ENCODE measurements at places on chromosomes 7 and 10. TPM values are rescaled to one million over a fixed set of nuclear protein-coding genes. Genes with fewer than 3 reads are reported as not detected.

CDC123 gene
- total RNA-seq, result 130 TPM

TMEM176B gene
- total RNA-seq, result not detected

NRP1 gene
- 2.0 TPM for total RNA-seq

DNA sequence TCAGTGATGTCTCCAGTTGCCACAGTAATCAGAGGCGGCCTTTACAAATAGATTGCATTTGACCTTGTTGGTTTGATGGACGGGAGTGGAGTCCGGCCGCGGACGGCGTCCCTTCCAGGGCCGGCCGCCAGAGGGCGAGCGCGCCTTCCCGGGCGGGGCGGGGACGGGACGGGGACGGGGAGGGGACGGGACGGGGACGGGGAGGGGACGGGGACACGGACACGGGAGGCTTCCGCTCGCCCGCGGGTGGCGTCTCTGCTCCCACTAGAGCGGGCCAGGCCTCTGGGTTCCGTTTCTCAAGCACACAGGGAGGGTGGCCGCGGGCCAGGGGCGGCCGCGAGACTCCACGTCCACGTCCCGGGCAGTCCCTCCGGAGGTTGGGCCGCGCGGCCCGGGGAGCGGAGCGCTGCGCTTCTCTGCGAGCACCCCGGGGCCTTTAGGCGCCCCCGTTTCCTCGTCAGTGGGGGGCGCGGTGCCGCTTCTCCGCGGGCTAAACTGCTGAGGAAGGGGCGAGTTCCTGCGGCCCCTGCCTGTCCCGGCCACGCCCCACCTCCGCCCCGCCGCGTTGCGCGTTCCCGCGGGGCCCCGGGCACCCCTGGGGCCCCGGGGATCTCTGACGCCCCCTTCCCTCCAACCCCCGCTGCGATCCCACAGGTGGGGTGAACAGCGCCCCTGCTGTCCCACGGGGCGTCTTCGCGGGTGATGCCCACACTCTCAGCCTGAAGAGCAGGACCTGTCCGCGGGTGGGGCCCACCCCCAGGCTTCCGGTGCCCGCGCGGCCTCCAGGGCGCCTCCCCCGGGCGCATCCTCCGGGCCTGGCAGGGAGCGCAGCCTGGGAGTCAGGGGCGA lies 84.2 kb upstream of the MKI67 start:
- H3K4me1 ChIP-seq, result peaks cover 10% of the 10 kb centered on the region
- peak overlapping the region; percentile 60 for H3K4me3 ChIP-seq
- H3K36me3 ChIP-seq, result no peaks in the 10 kb centered on the region
- peak overlapping the region; percentile 51 for H3K27ac ChIP-seq
- peaks cover 14% of the 10 kb centered on the region for H3K27me3 ChIP-seq

GRCh38 chr7:151756076-151756731 lies 120.7 kb downstream of the PRKAG2 start:
- peaks cover 23% of the 10 kb centered on the region for H3K4me1 ChIP-seq
- peak overlapping the region; percentile 48 for H3K4me3 ChIP-seq
- H3K27me3 ChIP-seq, result no peaks in the 10 kb centered on the region

DNA sequence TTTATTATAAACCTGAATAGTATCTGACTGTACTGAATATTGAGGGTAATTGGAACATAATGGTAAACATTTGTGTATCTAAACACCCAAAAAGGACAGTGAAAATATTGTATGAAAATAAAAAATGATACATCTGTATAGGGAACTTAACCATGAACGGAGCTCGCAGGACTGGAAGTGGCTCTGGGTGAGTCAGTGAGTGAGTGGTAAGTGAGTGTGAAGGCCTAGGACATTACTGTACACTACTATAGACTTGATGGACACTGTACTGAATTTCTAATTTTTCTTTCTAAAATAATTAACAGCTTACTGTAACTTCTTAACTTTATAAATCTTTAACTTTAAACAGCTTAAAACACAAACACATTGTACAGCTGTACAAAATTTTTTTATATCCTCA lies 454.5 kb upstream of the FZD8 start:
- no peak overlapping the region for H3K4me3 ChIP-seq
- no peaks in the 10 kb centered on the region for H3K36me3 ChIP-seq
- H3K27ac ChIP-seq, result no peak overlapping the region
- H3K27me3 ChIP-seq, result no peaks in the 10 kb centered on the region
- DNase-seq, result no peak

DNA sequence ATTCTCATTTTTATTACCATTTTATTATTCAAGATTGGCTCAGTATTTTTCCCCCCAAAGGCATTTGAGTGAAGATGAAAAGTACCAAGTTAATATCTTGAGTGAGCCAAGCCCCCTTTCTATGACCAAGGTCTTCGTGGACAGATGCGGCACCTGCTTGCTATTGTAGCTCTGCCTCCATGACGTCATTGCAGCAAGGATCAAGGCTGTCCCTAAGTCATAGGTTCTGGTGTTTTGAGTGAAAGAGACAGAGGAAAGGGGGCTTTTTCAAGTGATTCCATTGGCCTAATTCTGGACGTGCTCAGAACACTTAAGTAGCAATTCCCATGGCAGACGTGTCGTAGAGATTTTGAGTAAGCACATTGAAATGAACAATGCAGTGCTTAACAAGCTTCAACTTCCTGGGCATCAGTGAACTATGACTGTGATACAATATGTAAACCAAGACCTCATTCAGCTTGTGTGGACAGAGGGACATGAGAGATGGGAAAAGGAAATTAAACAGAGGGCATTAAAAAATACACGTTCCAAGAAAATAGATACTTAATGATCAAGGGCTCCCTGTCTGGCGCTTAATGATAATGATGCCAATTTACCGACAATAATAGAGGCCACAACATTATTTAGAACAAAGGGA lies 248.7 kb upstream of the NPVF start:
- DNase-seq, result no peak
- H3K4me3 ChIP-seq, result no peak overlapping the region
- H3K27ac ChIP-seq, result no peak overlapping the region
- H3K4me1 ChIP-seq, result no peaks in the 10 kb centered on the region

DNA sequence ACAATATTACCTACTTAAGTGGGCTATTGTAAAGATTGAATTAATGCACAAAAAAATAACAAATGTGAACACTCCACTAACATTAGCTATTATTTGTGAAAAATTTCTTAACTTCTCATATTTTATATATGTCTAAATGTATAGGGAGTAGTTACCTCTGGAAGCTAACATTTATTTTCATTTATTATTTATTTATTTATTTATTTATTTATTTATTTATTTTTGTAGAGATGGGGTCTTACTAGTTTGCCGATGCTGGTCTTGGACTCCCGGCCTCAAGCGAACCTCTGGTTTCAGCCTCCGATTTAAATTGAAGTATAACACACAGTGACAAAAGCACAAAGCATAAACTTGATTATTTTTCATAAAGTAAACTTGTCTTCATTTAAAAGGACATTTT lies 5.1 kb upstream of the SPOCK2 start:
- no peak overlapping the region for H3K4me3 ChIP-seq
- no peak overlapping the region for H3K27ac ChIP-seq

DNA sequence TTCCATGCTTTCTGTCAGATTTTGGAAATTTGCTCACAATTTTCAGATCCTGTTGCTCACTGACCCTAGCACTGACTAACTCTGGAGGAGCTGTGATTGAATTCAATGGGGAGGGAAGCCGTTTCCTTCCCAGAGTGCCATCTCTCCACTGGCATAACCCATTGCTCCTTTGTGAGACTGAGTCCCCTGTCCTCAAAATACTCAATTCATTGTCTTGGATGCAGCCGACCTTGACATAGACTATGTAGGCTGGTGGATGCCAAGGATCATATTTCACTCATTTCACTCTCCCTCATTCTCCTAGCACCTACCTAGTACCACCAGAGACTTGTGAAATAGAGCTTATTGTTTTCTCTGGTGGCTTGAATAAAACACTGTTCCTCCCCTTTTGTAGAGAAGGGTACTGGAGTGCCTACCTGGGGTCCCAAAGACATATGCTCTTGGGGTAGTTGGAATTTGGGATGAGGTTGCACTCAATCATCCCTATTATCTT lies 511.3 kb upstream of the ZMIZ1 start:
- peaks cover 17% of the 10 kb centered on the region for H3K27me3 ChIP-seq
- H3K27ac ChIP-seq, result no peak overlapping the region
- no peaks in the 10 kb centered on the region for H3K4me1 ChIP-seq
- H3K4me3 ChIP-seq, result no peak overlapping the region
- DNase-seq, result no peak

GRCh38 chr7:82080254-82080927 lies 310.5 kb upstream of the HGF start:
- H3K27ac ChIP-seq, result no peak overlapping the region
- H3K27me3 ChIP-seq, result no peaks in the 10 kb centered on the region
- no peak overlapping the region for H3K4me3 ChIP-seq
- DNase-seq, result no peak
- no peaks in the 10 kb centered on the region for H3K4me1 ChIP-seq
- no peaks in the 10 kb centered on the region for H3K36me3 ChIP-seq

DNA sequence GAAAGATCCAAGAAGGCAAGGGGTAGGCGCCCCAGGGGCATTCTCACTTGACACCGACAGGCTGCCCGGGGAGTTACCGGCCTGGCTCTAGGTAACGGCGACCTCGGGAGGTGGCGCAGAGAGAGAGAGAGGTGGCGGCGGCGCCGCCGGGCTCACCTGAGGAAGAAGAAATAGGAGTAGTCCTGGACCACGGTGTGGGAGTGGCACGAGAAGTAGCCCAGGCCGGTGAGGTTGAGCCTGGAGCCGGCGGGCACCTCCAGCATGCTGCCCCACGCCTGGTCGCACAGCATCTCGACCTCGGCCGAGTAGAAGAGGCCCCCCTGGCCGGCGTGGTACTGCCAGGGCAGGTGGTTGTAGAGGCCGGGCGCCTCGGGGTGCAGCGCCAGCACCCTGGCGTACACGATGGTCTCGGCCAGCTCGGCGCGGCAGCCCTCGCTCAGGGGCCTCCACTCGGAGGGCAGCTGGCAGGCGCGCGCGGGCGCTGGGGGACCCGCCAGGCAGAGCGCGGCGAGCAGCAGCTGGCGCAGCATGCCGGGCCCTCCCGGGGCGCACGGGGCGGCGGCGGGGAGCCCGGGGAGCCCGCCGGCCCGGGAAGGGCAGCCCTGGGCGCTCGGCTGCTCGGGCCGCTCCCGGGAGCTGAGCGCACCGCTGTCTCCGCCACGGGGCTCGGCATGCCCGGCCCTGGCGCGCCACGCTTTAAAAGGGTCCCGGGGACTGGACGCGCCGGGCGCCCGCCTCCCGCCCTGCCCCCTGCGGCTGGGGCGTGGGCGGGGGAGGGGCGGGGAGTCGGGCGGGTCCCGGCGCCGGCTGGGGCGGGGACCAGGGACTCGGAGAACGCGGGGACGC lies at the start of gene CCDC3:
Gene CCDC3, minus strand, starts transcription at position 673 of the 846 bp plus-strand sequence. Its CDS starts 143 bp downstream, at position 530.
- no peak for DNase-seq
- peak within 1 kb of the TSS; percentile 9 for H3K4me3 ChIP-seq
- no peak within 1 kb of the TSS for H3K27ac ChIP-seq
- H3K4me1 ChIP-seq, result no peaks in the 10 kb centered on the region
- peaks cover 57% of the 10 kb centered on the region for H3K27me3 ChIP-seq

- H3K27ac ChIP-seq, result peak overlapping the region; percentile 44
- peaks cover 5% of the 10 kb centered on the region for H3K36me3 ChIP-seq
- H3K27me3 ChIP-seq, result no peaks in the 10 kb centered on the region
- no peak overlapping the region for H3K4me3 ChIP-seq
Measured at GRCh38 chr10:45424668-45425404, 50.8 kb downstream of the ALOX5 start.

DNA sequence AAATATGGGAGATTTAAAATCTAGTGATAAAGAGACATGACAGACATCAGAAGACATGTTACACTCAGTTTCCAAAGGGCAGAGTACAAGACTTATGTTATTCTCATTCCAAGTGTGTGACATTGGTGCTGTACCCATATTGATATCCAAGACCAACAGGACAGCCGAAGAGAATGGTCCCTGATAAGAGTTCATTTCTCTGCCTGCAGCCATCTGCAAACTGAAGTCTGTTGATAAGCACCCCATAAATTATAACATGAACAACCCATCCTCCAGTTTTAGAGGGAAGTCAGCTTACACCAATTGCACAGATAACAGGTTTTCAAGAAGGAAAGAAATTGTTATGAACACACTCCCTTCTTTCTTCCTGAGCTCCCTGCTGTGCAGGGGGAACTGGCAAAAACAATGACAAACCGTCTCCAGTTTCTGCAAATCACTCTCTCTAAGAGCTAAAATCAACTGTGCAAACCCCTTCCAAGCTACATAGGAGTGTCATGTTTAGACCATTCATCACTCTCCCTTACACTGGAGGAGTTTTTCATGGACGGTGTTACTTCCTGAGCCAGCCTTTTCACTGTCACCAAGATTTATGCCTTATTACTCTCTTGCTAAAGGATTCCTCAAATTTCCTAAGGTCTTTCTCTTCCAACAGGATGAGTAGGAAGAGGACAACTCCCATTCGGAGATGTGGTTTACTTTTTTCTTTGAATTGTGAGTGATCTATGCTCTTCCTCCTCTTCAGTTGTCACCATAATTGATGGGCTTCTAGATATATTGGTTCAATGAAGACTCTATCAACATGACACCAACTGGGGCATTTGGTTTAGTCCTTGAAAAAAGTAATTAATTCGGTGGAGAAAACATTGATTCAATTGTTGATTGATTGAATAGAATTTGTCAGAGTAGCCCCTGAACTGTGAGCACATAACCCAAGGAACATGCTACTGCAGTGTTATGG lies 80.3 kb upstream of the FAM171A1 start:
- H3K36me3 ChIP-seq, result no peaks in the 10 kb centered on the region
- H3K27me3 ChIP-seq, result peaks cover 29% of the 10 kb centered on the region
- H3K4me1 ChIP-seq, result no peaks in the 10 kb centered on the region
- H3K4me3 ChIP-seq, result no peak overlapping the region
- no peak for DNase-seq
- no peak overlapping the region for H3K27ac ChIP-seq

GRCh38 chr7:16891338-16891737 lies 9.6 kb upstream of the AGR3 start:
- no peak overlapping the region for H3K27ac ChIP-seq
- H3K4me3 ChIP-seq, result no peak overlapping the region
- no peaks in the 10 kb centered on the region for H3K36me3 ChIP-seq
- DNase-seq, result peak; percentile 51

DNA sequence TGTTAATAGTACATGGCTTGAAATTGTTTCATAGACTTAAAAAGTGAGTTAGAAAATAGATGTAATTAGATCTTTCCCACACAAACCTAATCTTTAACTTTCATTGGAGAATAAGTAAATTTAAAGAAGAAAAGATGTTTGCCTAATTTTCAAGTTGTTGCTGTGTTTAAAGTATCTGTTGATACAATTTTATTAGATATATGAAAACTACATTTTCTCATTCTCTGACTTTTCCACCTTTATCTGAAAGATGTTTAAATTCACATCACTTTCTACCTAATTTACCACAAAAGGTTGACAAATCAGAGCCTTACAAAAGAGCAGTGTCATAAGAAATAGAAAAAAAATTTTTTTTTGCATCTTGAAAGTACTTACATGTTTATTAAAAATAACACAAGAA lies 45.8 kb downstream of the SHOC2 start:
- H3K27me3 ChIP-seq, result no peaks in the 10 kb centered on the region
- H3K36me3 ChIP-seq, result peaks cover 30% of the 10 kb centered on the region
- no peak for DNase-seq
- peaks cover 9% of the 10 kb centered on the region for H3K4me1 ChIP-seq
- no peak overlapping the region for H3K27ac ChIP-seq
- H3K4me3 ChIP-seq, result no peak overlapping the region

GRCh38 chr7:108226816-108227299 lies 96.7 kb upstream of the LAMB4 start:
- H3K4me3 ChIP-seq, result no peak overlapping the region
- no peak overlapping the region for H3K27ac ChIP-seq
- no peak for DNase-seq

All from activated CD8-positive, alpha-beta memory T cell treated with anti-CD3 and anti-CD28 coated beads, Interleukin-2, amount 10 ng/mL, durations not matched to agents 7 days and 5 days (primary cell).